ENCODE measurements at places on chromosomes 16 and 17.

- DNase-seq, result peak; percentile 44
These were observed 428 bp downstream of the SGSM2 start for GRCh38 chr17:2337544-2338314.

DNA sequence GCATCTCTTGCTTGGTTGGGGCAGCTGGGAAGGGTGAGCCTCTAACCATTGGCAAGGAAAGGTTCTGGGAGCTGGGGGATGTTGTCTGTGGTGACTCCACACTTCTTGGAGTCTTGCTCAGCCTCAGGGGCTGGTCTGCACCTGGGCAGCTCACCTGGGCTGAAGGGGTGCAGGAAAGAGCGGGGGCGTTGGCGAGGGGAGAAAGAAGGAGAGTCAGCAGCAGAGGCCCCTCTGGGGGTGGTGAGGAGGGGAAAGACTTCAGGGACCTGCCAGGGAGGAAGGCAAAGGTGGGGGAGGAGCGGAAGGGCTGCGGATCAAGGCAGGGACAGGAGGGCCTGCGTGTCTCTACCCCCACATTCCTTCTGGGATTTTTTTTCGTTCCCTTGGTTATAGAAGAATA lies 47.7 kb downstream of the CCDC42 start:
- no peak for DNase-seq

- no peak for DNase-seq
These were observed 27.1 kb upstream of the SLC39A11 start for GRCh38 chr17:73119631-73120030.

DNA sequence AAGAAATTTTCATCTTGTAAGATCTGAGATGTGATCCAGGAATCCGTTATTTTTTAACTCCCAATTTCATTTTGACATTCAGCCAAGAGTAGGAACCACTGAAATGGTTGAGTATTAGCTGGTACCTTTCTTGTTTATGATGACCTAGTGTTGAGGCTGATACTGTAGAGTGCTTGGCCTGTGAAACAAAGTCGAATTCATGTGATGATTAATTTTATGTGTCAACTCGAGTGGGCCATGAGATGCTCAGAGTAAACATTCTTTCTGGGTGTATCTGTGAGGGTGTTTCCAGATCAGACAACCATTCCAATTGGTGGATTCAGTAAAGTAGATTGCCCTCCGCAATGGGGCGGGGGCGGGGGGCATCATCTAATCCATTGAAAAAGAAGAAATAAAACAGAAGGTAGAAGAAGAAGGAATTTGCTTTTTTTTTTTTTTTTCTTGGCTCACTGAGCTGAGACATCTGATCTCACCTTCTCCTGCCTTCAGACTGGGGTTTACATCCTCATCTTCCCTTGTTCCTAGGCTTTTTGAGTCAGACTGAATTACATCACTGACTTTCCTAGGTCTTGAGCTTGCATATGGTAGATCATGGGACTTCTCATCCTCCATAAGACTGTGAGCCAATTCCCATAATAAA lies 264.6 kb upstream of the KCNJ16 start:
- no peak for DNase-seq

- no peak for DNase-seq
These were observed 356.8 kb downstream of the SEC14L1 start for GRCh38 chr17:77497578-77497934.

GRCh38 chr16:19945934-19946333 lies 61.3 kb upstream of the GPRC5B start:
- DNase-seq, result no peak

DNA sequence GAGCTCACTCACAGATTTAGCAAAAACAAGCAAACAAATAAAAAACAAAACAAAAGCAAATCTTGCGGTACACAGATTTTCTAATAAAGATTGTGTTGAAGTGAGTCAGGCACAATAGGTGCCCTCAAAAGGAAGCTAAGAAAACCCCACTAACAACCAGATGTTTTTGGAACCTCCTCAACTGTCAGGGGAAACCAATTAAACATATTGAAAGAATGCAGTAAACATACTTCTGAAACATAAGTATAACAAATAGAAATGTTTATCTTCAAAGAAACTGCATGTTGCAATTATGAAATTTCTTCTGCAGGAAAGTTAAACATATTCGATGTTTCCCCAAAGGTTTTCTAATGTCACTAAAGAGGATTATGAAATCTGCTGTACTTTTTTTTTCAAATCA lies 110.5 kb upstream of the CORO6 start:
- DNase-seq, result no peak

- no peak for DNase-seq
These were observed 329.2 kb downstream of the C16orf95 start for GRCh38 chr16:86987746-86988670.

- DNase-seq, result no peak
These were observed 66.4 kb upstream of the MPHOSPH6 start for GRCh38 chr16:82236415-82236814.

DNA sequence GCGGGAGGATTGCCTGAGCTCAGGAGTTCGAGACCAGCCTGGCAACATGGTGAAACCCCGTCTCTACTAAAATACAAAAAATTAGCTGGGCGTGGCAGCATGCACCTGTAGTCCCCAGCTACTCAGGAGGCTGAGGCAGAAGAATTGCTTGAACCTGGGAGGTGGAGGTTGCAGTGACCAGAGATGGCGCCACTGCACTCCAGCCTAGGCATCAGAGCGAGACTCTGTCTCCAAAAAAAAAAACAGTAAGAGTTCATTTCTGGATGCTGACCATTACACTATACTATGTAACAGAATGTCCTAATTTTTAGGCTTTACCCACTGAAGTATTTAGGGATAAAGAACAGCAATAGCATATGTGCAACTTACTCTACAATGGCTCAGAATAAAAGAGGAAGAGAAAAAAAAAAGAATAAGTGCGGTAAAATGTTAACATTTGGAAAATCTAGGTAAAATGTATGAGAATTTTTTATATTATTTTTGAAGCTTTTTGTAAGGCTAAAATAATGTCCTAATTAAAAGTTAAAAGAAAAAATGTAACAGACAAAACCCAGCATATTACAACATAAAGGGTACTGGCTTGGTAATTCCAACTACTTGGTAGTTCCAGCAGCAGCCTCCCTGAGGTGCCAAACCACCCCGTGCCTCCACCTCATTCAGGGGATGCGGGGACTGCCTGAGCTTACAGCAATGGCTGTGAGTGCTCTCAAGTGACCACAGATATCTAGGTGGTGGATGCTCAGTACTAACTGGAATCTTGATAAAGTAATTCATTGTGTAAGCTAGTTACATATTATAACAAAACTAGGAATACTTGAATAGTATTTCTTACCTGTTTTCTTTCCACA lies 10.9 kb downstream of the COPS3 start:
- no peak for DNase-seq

DNA sequence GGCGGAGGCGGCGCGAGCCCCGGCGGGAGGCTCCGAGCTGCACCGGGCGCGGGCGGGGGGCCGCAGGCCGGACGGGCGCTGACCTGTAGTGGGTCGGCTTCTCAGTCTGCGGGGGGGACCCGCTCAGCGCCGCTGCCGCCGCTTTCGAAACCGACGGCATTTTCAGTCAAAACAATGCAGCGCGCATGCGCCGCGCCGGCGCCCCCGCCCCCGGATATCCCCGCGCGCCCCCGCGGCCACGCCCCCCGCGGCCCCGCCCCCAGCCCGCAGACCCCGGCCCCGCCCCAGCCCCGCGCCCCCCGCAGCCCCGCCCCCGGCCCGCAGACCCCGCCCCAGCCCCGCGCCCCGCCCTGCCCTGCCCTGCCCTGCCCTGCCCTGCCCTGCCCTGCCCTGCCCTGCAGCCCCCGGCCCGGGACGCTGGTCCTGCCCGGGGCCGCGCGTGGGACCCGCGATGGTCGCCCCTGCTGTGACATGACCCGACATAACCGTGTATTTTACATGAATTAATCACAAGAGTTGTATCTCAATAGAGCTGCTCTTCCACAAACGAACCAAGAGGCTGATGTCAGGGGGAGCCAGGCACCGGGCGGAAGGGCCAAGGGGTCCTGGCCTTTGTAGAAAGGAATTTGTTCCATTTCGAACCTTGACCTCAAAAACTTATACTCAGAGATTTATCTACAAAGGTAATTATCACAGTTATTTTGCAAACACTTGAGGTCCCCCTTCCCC lies at the start of gene UNKL:
Gene UNKL, minus strand, starts transcription at position 173 of the 729 bp plus-strand sequence. Its CDS starts 13 bp downstream, at position 160.
- peak; percentile 69 for DNase-seq

DNA sequence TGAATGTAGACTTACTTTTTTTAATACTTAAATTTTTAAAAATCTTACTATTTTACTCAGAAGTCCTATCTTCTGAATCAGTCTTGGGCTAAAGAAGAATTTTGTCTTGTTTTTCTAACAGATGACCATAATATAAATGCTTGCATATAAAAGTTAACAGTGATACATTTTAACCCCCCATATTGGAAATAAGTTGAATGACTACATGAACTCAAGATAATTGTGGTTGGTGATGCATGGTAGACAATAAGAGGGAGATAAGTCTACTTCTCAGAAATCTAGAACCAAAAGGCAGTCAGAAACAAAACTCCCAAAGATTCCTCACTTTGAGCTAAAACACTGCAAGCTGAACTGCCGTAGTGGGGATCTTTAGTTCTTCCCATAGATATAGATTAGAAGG lies 868.4 kb upstream of the SOX9 start:
- no peak for DNase-seq

GRCh38 chr17:60332574-60332973 lies 59.4 kb downstream of the USP32 start:
- no peak for DNase-seq

- DNase-seq, result no peak
These were observed 7.6 kb upstream of the PHF12 start for GRCh38 chr17:28958820-28959455.

- DNase-seq, result no peak
These were observed 24.4 kb upstream of the NOS2 start for GRCh38 chr17:27824745-27825144.

DNA sequence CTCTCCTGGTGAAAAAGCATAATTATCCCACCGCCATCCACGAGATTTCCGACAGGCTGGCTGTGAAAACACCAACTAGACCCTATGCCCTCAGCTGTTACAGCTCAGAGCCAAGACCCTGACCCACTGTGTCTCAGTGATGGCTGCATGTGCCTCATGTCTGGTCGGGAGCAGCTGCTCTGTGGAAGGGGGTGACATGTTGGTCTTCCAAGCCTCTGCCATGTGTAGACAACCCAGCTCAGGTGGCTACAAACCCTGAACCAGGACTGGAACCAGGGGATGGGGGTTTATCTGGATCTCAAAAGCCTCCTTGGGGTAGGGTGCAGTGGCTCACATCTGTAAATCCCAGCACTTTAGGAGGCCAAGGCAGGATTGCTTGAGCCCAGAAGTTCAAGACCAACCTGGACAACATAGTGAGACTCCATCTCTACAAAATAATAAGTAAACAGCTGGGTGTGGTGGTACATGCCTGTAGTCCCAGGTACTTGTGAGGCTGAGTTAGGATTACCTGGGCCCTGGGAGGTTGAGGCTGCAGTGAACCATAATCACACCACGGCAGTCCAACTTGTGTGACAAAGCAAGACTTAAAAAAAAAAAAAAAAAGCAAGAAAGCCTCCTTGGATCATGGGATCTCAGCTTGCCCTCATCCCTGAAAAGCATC lies 220.3 kb downstream of the CPPED1 start:
- DNase-seq, result no peak

DNA sequence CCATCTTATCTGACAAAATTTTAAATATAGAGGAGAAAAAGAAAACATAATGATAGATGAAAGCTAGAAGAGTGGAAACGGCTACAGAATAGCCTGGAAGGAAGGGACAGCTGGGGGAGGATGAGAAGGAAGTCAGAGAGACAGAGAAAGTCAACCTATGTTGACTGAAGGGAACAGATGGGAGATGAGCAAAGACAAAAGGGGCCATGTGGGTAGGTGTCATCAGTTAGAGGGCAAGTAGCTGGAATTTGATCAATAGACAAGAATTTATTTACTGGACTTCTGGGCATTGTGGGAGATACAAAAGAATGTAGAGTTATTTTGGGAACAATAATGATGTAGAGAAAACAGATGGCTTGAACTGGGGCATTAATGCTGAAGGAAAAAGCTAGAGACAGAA lies 194.4 kb downstream of the ANKFN1 start:
- DNase-seq, result no peak

GRCh38 chr17:1030684-1031532 lies 34.0 kb downstream of the TIMM22 start:
- DNase-seq, result no peak

GRCh38 chr17:76796081-76796480 lies 58.2 kb downstream of the MFSD11 start:
- DNase-seq, result no peak

- no peak for DNase-seq
These were observed 4.0 kb upstream of the ABCA10 start for GRCh38 chr17:69232650-69233049.

DNA sequence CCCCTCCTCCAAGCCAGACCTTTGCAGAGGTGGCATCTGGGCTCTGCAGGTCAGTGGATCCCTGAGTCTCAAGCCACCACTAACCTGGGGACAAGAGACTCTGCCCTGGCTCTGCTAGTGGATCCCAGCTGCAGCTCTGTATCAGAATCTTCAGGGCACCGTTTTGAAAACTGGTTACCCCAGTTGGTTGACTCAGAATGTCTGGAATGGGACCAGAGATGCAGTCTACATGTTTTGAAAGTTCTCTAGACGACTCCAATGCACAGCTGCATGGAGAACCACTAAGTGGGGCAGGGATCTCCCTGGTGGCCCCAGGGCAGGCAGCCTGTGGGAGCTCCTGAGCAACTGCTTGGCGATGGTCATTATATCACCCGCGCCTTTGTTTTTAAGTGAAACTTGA lies 34.1 kb upstream of the ADORA2B start:
- no peak for DNase-seq

GRCh38 chr16:29858149-29858849 lies 4.7 kb downstream of the CDIPT start:
- DNase-seq, result no peak

- no peak for DNase-seq
These were observed 123.6 kb downstream of the CDYL2 start for GRCh38 chr16:80680839-80681238.

GRCh38 chr16:72429671-72430081 lies 257.7 kb upstream of the PMFBP1 start:
- DNase-seq, result no peak

GRCh38 chr17:68969101-68969500 lies 13.9 kb upstream of the ABCA8 start:
- no peak for DNase-seq

- no peak for DNase-seq
These were observed 397 bp downstream of the NCOR1 start for GRCh38 chr17:16215002-16215272.

DNA sequence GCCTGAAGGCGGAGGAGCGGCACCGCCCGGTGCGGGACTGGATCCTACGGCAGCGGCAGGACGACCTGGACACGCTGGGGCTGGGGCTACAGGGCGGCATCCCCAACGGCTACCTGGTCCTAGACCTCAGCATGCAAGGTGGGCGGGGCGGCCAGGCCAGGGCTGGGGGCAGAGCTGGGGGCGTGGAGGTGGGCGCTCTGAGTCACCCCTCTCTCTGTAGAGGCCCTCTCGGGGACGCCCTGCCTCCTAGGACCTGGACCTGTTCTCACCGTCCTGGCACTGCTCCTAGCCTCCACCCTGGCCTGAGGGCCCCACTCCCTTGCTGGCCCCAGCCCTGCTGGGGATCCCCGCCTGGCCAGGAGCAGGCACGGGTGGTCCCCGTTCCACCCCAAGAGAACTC lies 7.9 kb downstream of the MSLN start:
- DNase-seq, result no peak

- no peak for DNase-seq
These were observed 594.2 kb downstream of the KCNJ18 start for GRCh38 chr17:22286337-22287041.
